ENCODE measurements at places on chromosomes 7 and 10.
A peak's percentile ranks its signal among the peaks of the same experiment; 100 is the strongest.

GRCh38 chr7:5695727-5696345 is 85.6 kb downstream of the RNF216 start:
- no peak for DNase-seq

DNA sequence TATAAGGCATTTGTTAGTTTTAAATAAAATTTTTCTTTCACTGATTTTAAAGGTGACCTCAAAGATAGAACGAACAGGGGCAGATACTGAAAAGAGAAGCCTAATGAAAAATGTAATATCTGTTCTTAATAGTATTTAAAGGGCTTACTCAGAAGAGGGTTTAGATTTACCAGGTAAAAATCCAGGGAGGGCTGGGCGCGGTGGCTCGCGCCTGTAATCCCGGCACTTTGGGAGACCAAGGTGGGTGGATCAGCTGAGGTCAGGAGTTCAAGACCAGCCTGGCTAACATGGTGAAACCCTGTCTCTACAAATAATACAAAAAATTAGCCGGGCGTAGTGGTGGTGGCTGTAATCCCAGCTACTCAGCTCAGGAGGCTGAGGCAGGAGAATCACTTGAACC is 108.3 kb upstream of the CNTNAP2 start:
- DNase-seq = no peak

GRCh38 chr7:120207037-120207436 is 65.9 kb upstream of the KCND2 start:
- DNase-seq = no peak

DNA sequence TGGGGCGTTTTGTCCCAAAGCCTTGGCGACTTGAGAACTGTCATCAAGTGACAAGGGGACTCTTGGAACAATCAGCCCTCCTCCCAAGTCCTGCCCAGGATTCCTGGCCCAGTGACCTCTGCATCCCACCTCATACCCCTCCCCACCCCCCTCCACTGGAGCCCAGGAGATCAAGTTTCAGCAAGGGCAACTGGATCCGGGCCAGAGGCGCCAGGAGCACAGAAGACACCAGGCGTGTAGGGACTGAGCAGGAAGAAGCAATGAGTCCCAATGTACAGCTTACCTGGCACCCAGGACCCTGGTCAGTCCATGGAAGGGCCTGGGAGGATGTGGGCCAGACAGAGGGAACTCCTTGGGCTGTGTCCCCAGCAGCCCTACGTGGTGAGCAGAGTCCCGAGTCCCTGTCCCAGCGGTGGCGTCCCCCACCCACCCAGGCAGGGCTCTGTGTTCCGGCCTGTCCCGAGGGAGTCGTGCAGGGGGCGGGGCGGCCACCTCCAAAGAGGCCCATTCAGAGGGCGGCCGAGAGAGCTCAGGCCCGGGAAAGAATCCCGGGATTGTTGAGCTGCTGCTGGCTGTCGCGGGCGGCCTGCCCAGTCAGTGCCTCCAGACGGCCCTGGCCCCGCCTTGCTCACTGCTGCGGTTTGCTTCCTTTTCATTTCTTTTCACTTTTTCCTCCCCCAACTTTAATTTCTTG is 254.1 kb downstream of the TNS3 start:
- no peak for DNase-seq

DNA sequence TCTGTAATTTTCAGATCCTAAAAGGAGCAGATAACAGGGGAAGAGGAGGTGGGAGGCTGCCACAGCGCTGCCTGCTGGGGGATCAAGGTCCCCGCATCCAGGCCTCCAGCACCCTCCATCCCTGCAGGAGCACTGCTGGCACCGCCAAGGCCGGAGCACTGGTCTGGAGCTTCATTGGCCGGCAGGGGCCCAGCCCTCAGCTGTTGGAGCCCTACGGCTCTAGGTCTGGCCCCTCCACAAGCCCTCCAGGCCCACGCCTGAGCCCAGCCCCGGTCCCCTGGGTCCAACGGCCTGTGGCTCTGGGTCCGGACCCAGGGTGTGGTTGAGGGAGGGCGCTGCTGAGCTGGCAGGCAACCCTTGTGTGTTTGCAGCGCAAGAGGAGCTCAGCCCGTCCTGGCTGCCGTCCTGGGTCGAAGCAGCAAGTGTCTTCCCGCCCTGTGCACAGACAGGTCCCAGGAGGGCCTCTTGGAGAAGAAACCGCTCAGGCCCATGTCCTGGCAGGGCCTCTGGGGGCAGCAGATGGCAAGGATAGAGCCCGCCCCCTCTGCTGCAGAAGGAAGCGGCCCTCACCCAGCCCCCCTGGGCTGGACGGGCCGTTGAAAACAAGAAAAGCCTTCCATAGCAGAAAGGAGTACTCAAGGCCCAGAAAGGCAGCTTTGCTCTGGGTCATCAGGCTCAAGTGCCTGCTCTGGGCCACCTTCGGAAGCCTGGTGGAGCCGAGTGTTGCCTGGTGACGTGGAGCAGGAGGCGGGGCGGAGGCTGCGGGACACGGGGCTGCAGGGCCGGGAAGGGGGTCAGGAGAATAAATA is 54.3 kb upstream of the TNRC18 start:
- no peak for DNase-seq

DNA sequence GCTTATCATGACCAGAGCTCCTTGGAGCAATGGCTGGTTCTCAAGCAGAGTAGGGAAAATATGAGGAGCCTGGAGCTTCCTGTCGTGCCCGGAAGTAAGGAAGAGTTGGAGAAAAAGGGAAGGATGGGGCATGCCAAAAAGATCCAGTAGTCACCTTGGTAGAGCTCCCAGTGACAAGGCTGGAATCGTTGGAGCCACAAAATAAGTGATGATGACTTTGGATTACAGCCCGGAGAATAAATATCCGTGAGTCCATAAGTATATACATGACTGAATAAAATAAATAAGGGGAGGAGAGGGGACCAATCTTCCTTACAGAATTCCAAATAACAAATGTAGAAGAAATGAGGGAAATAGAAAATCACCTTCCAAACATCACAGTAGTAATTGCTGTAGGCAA is 29.3 kb downstream of the LMTK2 start:
- DNase-seq = no peak

DNA sequence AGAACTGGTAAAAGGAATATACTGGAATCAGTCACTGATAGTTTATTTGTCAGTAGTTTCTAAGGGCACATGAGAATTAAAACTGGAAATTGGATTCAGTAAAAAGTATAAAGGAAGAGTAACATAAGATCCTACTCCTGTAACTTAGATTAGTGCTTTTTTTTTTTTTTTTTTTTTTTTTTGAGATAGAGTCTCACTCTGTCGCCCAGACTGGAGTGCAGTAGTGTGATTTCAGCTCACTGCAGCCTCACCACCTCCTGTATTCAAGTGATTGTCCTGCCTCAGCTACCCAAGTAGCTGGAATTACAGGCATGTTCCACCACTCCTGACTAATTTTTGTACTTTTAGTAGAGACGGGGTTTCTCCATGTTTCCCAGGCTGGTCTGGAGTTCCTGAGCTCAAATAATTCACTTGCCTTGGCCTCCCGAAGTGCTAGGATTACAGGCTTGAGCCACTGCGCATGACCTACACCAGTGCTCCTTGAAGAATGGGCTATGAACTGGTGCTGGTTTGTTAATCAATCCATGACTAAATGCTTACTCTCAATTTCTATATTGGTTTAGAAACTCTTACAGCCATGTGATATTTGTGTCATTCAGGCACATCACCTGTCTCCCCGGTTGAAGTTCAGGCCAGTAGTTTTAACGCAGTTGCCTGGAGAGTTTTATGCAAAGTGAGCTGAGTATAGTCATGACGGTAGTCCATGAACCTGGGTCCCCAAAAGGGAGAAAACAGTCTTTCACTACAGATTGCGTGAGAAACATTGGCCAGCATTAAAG is 65.0 kb downstream of the ZEB1 start:
- no peak for DNase-seq

GRCh38 chr7:958221-959200 is 4.0 kb upstream of the ADAP1 start:
- DNase-seq = no peak

DNA sequence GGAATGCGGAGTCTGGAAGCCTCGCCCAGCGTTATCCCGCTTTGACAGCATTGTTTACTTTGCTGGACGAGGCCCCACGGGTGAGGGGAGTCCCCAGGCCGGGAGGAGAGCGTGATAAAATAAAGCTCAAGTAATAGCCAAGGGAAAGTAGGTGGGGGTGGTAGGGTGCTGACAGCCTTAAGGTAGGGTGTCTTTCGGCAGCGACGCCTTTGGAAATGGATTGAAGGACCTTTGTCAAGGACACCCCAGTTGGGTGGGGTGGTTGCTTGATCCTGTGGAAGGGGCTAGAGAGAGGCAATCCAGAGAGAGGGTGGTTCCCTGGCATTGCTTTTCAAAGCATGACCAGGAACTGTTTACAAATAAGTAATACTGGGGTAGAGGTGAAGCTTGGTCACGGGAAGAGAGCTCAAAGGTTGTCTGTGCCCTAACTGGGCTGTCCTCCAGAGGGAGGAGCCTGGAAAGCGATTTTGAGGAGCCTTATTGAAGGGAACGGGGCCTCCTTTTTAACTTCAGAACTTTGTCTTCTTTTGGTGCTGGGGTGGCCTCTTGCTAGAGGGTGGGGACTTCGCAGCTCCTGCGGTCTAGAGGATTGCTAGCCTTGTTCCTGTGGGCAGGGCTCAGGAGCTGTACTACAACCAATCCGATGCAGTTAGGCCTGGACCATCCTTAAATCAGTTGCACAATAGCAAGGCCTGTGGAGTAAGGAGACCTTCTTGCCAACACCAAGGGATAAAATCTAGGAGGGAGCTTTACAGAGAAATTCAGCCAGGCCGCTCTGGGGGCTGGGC is 1.3 kb downstream of the EIF4EBP2 start:
- no peak for DNase-seq

- DNase-seq = no peak
Measured at GRCh38 chr7:84738583-84739150, 448.2 kb downstream of the SEMA3D start.

- DNase-seq = no peak
Measured at GRCh38 chr7:31370609-31371008, 30.1 kb upstream of the NEUROD6 start.

GRCh38 chr10:80070057-80070456 is 8.4 kb upstream of the TMEM254 start:
- DNase-seq = no peak

DNA sequence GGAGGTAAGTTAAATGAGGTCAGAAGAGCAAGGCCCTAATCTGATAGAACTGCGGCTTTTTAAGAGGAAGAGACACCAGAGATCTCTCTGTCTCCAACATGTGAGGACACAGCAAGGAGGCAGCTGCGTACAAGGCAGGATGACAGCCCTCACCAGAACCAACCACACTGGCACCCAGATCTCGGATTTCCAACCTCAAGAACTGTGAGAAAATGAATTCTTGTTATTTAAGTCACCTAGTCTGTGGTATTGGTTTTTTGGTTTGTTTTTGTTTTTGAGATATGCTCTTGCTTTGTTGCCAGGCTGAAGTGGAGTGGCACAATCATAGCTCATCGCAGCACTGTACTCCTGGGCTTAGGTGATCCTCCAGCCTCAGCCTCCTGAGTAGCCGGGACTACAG is 127.2 kb downstream of the DLG5 start:
- no peak for DNase-seq

DNA sequence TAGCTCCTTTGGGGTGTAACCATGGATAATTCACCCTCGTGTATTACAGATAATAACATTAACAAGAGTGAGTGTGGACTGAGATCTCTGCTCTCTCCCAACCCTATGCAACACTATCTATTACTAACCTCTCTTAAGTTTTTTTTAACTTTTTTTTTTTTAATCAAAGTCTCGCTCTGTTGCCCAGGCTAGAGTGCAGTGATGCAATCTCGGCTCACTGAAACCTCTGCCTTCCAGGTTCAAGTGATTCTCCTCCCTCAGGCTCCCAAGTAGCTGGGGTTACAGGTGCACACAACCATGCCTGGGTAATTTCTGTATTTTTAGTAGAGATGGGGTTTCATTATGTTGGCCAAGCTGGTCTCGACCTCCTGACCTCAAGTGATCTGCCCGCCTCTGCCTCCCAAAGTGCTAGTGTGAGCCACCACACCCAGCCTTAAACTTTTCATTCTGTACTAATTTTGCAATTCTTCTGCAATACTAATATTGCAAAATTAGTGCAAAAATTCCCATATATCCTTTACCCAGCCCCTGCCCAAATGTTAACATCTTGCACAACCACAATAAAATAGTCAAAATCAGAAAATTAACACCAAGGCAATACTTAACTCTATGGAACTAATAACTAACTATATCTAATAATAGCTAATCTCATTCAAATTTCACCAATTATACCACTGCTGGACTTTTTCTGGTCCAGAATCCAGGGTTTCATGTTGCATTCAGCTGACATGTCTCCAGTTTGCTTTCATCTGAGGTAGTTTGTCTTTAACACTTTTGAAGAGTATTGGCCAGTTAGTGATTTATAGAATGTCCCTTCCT is 66.5 kb upstream of the TCF7L2 start:
- DNase-seq = no peak

- no peak for DNase-seq
Measured at GRCh38 chr10:87940210-87940609, 76.8 kb downstream of the PTEN start.

DNA sequence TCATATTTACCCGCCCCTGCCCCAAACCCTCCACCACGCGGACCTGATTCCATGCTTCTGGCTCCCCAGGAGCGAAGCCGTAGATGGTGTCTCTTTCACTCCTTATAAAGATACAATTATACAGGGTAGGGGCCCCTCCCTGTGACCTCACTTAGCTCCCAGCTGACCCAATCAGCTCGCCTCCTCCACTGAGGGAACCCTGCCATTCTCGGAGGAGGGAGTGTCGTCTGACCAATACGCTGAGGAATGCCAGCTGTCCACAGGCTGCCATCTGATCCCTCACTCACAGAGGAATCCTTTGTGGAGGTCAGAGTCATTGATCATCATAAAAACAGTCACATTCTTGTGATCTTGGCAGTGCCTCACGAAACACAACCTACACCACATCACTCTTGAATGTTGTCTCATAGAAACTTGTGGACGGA is 67.5 kb upstream of the INSIG1 start:
- peak; percentile 64 for DNase-seq

- no peak for DNase-seq
Measured at GRCh38 chr7:79563821-79564522, 110.5 kb upstream of the MAGI2 start.

GRCh38 chr10:92846344-92846743 is 2.0 kb upstream of the EXOC6 start:
- no peak for DNase-seq

- DNase-seq = no peak
Measured at GRCh38 chr7:6643915-6644625, 7.0 kb downstream of the ZNF316 start.

DNA sequence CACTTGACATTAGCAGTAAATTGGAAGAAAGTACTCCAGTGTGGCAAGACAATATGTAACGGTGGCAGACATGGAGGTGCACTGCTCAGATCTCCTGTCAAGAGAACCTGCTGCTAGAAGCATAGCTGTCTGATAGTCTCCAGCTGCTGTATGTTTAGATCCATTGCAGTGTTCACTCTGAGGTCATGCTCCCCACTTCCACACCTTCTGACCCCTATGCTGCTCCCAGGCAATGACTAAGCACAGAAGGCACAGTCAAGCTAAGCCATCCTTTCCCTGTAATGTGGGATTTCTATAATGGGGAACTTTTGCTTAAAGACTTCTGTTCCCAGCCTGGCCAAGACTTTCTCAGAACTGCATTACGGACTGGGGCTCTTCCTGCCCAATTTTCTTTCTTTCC is 315.8 kb downstream of the HPSE2 start:
- no peak for DNase-seq

GRCh38 chr7:82443547-82444219 is at the start of gene CACNA2D1:
TSS of gene CACNA2D1 (minus strand) at chr7:82443777.
- DNase-seq = peak; percentile 46

All from smooth muscle cell of the brain vasculature (primary cell).